Activated naive CD4-positive, alpha-beta T cell treated with anti-CD3 and anti-CD28 coated beads for 36 hours (primary cell): ENCODE measurements at places on chromosomes 3 and 15.

DNA sequence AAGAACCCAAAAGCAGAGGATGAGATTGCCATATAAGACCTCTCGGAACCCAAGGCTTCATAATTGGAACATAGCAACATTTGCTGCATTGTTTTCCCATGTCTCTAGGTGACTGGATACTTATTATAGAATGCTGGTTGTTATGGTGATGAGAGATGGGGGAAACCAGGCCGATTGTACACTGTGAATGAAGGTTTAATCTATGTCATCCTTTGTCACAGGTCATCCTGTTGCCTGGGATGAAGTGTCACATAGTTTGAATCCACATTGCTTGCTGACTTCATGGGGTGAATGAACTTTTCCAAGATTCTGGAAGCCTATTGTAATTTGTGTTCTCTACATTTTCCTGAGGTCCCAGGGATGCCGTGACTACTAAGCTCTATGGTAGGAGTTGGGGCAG, 41.8 kb downstream of the CLEC3B start:
- no peak for DNase-seq

GRCh38 chr3:61944726-61945125, 383.4 kb downstream of the PTPRG start:
- no peak for DNase-seq

GRCh38 chr3:162029736-162030135, 533.1 kb downstream of the OTOL1 start:
- no peak for DNase-seq

DNA sequence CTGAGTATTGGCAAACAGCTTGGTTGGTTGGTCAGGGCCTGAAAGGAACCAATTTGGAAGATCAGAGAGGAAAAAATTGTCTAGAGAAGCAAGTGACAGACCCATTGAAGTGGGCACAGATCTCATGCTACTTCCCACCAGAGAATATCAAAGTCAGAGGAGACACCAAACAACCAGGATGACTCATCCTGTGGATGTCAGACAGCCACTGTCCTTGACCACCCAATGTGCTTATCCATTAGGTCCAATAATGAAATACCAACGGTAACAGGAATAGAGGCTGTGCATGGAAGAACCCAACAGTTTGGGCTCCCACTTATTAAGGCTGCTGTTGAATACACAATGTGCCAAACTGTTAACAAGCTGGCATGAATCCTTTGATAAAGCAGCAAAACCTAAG, 323.1 kb upstream of the ATP11B start:
- DNase-seq, result no peak

- DNase-seq, result no peak
Observed at GRCh38 chr3:172082269-172082668, 42.9 kb downstream of the FNDC3B start.

- DNase-seq, result no peak
Observed at GRCh38 chr3:61877359-61878138, 316.2 kb downstream of the PTPRG start.

DNA sequence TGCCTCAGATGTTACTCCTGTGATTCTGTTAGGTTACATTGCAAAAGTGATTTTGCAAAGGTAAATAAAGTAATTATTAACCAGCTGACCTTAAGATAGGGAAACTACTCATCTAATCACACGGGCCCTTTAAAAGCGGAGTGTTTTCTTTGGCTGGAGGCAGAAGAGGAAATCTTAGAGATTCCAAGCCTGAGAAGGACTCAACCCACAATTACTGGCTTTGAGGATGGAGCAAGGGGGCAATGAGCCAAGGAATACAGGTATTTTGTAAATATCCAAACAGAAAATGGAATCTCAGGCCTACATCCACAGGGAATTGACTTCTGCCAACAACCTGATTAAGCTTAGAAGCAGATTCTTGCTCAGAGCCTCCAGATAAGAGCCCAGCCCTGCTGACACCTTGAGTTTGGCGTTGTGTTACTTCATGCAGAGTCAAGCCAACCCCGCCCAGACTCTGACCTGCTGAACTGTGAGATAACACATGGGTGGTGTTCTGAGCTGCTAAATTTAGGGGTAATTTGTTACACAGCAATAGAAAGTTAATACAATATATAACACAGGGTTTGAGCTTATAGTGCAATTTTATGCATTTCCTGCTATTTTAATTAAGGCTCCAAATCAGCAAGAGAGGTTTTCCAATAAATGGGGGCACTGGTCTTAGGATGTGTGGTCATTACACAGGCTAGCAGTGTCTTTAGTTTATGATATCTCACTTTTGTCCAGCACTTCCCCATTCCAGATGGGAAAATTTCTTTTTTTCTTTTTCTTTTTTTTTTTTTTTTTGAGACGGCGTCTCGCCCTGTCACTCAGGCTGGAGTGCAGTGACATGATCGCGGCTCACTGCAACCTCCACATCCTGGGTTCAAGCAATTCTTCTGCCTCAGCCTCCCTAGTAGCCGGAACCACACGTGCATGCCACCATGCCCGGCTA, 19.5 kb downstream of the NFKBIZ start:
- DNase-seq, result no peak

DNA sequence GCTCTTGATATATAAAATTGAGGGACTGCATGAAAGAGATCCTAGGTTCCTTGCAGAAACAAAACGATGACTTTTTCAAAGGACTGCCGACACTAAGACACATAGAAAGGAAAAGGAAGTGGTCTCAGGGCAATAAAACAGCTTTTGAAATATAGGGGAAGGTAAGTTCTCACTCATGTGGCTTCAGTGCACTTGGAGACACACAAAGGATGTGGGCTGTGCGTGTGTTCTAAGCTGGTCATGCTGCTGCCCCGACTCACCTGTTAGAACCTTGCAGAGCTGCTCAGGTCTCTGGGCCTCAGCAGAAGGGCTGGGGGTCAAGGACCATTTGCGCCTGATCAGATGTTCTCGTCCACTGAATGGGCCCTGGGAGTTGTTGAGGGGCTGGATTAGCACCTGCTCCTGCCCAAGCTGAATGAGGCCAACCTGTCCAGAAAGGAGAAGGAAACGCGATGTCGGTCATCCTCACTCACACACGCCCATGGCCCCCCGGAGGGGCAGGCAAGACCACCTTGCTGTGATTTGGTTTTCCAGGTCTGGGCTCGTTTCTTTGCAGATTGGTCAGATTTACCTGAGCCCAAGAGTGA, 11.1 kb downstream of the ADAMTS17 start:
- peak; percentile 63 for DNase-seq

DNA sequence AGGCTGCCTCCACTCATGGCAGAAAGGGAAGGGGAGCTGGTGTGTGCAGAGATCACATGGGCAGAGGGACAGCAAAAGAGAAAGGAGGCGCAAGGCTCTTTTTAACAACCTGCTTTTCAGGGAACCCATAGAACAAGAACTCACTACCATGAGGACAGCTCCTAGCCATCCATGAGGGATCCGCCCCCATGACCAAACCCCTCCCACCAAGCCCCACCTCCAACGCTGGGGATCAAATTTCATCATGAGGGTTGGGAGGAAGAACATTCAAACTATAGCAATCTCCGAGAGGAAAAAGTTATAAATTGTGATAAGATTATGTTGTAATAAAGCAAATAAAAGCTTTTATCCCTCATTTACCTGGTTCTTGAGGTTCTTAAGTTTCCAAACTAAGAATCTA, 84.7 kb upstream of the LMCD1 start:
- DNase-seq, result peak; percentile 9

DNA sequence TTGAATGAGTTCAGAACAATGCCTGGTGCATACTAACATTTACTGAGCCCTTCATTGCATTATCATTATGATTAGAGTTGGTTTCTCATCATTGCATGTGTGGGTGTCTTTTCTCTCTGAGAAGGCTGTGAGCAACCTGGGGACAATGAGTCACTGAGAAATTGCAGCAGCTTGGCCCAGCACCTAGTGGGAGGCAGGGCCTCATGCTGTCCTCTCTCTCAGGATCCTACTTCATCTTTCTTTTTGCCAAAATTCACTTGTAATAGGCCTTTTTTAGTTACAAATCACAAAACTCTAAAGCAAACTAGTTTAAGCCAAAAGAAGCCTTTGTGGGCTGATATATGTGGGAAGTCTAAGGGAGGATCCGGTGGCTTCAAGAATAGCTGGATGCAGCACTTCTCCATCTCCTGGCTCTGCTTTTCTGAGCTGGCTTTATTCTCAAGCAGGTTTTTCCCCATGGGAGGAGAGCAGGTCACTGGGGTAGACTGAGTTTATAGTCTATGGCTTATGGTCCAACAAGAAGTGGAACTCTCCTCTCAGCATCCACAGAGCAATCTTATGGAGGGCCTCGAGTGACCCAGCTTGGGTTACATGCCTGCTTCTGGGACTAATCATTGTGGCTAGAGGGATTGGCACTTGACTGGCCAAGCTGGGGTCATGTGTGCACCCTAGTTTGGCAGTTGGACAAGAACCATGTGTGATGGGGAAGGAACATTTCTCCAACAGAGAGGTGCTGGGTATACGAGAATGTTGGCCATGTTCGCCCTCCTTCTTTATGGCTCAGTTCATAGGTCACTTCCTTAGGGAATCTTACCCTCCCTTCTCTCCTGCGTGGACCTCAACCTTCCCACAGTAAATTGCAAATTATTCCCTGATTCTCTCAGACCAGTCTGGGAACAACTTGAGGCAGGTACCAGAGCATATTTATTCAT, 8.7 kb upstream of the CAMK1 start:
- peak; percentile 86 for DNase-seq

DNA sequence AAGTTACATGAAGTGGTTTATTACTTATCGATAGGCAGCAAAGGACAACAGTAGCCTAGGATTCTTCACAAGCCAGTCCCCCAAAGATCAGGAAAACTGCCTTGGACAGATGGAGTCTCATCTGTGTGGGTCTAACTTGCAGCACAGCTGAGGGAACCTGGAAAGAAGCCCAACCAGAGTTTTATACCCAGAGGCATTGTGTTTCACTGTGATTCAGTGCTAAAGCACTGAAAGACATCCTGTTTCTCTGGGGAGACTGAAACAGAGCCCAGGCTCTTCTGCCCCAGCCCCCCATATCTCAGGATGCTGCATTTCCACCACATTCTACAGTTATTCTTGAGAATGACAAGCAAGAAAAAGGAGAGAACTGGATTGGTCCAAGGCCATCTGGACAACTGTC, 48.2 kb upstream of the PYDC2 start:
- DNase-seq, result no peak

- DNase-seq, result no peak
Observed at GRCh38 chr15:85282504-85283115, 97.8 kb upstream of the AKAP13 start.

DNA sequence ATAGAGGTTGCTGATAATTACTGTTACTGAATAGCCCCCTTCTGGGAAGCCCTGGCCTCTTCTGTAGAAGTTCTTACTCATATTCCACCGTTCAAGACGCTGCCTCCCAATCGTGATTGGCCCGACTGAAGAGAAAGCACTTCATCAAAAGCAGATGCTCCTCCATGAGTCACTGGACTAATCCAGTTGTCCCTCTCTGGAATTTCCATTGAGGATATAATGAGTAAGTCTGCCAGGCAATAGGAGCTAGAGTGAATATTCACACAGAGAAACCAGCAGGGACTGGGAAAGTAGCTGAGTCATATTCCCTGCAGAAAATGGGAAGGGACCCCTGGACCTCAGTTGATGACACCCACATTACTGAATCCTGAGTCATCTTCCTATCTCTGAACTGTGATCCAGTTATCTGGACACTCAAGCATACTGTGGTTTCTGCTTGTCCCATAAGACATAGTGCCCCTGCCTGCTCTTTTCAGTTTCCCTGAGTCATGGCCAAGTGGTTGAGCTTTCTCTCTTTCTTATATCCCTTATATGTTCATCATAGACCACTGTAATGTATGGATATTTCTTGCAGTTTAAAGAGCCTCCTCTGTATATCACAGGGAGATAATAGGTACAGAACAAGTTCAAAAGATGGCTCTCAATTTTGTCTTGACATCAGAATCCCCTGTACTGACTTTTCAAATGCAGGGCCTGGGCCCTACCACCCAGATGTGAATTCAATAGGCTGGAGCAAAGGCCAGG, 151.2 kb upstream of the CDIN1 start:
- no peak for DNase-seq

DNA sequence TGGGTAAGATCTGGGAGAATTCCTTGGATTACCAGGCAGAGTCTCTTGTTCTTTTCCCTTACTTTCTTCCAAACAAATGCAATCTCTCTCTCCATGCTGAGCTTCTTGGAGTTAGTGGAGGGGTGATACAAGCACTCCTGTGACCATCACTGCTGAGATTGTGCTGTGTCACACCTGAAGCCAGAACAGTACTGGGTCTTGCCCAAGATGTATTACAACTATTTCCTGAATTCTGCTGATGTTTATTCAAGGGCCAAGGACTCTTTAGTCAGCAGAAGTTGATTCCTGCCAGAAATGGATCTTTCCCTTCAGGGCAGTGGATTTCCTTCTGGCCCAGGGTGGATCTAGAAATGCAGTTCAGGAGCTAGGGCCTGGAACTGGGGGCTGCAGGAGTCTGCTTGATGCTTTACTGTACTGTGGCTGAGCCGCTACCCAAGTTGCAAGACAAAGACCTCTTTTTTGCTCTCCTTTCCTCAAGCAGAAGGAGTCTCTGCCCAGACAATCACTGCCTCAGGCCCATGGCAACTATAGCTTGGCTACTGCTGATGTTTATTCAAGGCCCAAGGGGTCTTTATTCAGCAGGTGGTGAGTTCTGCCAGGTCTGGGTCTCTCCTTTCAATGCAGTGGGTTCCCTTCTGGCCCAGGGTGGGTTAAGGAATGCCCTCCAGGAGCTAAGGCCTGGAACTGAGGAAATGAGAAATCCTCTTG, 98.8 kb downstream of the SH3GL3 start:
- DNase-seq, result no peak

DNA sequence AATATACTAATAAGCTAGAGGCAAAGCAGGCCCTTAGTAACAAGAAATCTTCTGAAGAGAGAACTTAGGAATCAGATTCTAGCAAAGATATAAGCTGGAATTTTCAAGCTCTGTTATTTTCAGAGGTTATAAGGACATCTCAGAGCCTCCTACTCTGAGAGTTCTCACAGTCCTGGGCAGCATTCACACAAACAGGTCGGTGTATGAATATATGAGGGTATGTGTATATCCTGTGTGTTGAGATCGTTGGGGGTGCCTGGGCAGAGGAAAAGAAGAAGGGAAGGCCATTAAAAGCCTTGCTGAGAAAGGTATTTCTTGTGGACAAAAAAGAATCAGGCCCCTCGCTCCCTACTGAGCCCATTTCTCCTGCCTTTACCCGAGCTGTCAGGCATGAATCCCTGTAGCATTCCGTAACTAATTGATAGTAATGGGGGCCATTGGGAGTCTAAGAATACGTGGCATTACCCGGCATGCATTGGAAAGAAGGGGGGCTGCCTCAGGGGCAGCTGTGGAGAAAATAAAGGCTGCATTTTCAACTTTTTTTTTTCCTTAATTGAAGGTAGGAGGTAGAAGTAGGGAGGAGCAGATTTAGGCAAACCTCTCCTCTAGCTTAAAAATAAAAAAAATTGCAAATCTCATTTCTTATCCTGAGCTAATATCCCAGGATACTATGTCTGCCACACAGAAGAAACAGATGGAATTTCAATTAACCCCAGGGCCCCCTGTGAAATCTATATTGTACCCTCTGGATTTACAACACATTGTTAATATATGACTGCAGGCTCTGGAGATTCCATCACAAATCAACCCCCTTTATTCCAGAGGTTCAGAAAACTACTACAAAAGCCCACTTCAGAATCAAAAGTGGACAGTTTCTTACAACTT, 103.8 kb downstream of the GTPBP8 start:
- no peak for DNase-seq

- DNase-seq, result no peak
Observed at GRCh38 chr15:65561934-65562333, 31.7 kb downstream of the HACD3 start.

GRCh38 chr3:32391643-32392535, at the start of gene CMTM7:
CMTM7 (plus strand) TSS chr3:32391853; CDS start chr3:32391907, 54 bp downstream.
- DNase-seq, result peak; percentile 82
